ENCODE measurements at places on chromosomes 5 and 9.
A peak's percentile ranks its signal among the peaks of the same experiment; 100 is the strongest.

- DNase-seq: no peak
These were observed 28.2 kb upstream of the PPP2R2B start for GRCh38 chr5:146906803-146907202.

DNA sequence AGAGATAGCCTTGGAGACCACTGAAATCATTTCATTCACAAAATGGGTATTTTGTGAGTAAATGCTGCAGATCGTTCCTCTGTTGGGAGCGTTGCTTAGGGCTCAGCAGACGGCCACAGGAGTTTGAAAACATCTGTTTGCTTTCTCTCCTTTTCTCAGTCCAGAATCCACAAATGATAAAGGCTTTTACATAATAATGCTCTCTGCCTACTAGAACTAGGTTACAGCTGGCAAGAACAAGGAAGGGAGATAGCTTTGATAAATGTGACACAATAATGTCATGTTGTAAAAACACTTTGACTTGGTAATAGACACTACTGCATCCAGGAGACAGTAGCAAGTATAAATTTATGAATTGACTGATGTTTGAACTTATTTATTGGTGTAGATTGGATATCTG is 1072.4 kb upstream of the CDH6 start:
- no peak for DNase-seq

DNA sequence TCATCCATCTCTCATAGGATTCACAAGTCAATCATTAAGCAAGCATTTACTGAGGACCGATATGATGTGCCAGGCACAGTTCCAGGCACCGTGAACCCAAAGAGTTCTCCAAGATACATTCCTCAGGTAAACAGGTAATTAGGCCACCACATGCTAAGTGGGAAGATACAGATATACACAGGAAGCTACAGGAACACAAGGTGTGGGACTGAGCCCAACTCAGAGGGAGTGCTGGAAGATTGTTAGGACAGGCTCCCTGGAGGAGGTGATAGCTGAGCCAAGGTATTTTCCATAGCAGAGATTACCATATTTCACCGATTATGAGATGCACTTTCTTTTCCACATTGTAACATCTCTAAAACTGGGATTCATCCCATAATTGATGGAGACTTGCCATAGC is 31.4 kb upstream of the RAI14 start:
- no peak for DNase-seq

- DNase-seq: peak; percentile 57
These were observed 42.2 kb upstream of the LCP2 start for GRCh38 chr5:170339780-170340167.

DNA sequence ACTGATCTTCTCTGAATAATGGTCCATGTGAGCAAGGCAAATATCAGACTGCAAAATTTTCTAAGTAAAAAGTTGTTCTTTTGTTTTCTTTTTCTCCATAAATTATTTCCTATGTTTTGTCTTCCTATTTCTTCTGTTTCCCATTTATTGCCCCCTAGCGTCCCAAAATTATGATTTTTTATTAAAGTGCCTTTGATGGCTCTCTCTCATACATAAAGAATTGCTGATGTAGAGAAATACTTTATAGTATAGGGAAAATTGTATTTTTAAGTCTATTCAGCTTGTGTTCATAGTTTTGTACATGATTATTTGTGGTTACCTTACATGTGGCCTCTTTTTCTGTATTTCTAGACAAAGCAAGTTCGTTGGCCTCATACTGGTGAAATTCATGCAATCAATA is 1031.2 kb downstream of the EFNA5 start:
- DNase-seq: no peak

GRCh38 chr5:103411711-103412110 is 150.9 kb downstream of the NUDT12 start:
- no peak for DNase-seq

GRCh38 chr9:85186218-85186585 is 516.7 kb downstream of the NTRK2 start:
- DNase-seq: no peak

- no peak for DNase-seq
These were observed 12.0 kb downstream of the SAXO1 start for GRCh38 chr9:19020886-19021455.

DNA sequence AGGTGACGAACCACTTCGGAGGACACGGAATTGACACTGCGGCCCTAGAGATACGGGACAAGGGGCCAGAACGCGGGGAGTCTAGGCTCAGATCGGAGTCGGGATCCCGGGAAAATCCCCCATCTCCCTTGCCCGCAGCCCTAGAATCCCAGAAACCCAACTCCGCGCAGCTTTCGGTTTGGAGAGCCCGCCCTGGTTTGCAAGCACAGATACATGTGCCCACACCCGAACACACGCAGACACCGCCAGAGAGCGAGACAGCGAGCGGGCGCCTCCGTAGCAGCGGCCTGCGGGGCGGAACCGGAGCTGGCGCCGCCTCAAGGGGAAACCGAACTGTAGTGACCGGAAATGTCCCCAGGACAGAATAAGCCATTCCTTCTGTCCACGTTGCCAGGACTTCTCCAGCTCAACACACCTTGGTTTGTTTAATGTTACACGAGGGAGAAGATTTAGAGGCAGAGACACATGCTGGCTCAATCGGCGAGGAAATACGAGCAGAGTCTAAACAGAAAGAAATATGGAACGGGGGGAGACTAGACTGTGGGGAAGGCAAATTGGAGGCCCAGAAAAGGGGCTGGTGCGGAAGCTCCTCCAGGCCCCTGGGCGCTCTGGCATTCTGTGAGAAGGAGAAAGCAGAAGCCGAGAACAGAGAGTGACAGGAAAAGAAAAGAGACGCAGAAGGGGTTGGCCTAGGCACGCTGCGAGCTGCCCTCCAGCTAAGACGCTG is 2.9 kb upstream of the PAX5 start:
- peak; percentile 55 for DNase-seq

- DNase-seq: no peak
These were observed 545 bp upstream of the OR2V1 start for GRCh38 chr5:181131514-181131913.

DNA sequence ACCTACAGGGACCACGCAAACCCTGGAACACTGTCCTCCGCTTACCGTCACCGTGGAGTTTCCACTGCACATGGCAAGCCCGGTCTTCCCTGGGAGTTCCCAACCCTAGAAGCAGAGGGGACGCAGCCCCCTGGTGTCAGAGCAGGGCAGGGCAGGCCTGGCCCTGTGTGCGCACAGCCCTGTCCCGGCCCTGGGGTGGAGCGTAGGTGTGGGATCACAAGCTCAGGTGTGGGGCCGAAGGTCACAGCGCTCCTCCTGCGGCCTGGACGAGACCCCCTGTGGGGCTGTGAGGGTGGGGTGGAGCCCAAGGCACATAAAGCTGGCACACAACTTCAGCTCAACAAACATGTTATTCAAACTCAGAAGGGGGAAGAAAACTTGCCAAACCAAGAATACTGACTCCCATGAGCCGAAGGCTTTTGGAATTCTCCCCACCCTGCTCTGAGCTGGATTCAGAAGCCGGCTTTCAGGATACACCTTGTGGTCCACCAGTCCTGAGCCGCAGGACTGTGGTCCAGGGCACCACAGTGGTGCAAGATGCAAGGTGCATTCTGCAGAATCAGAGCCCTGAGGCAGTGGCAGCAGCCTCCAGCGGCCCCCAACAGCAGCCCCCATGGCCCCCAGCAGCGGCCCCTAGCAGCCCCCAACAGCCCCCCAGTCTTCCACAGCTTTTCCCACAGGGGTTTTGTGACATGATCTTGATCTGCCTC is 11.8 kb upstream of the EXOC3 start:
- DNase-seq: no peak

DNA sequence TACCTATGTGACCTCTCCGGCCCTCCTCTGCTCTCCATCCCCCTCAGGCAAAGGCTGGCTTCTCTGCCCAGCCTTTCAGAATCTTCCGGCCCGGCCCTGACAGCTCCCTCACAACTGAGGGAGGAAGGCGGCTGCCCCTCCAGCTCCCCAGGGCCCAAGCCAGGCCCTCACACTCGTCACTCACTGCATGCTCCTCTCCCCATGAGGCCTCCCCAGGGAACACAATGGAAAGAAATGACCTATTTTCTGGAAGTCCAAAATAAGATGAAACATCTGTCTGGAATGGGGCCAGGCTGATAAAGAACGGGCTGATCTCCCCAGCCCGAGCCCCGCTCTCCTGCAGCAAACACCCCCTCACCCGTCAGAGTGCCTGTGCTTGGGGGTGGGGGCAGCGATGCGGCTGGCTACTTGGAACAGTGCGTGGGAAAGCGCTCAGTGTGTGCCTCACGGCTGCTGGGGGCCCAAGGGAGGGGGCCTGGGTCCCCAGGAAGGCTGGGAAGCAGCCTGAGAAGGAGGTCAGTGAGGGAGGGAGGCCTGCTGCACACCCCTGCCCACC is 11.3 kb downstream of the PDGFRB start:
- DNase-seq: no peak

DNA sequence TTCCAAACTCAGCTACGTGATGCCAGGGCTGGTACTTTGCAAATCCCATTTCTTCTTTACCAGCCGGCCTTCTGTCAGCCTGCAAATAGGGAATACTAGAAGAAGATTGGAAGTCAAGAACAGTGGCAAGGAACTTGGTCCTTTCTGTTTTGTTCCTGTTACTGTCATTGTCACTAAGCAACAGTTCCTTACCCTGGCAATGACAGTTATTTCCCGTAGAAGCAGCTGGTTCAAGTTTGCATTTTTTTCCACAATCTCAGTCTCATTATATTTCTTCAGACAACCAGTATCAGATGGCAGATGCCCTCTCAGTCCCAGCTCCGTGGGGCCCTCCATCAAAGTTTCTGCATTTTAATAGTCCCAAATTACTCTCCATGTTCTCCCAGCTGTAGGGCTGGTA is 9.1 kb upstream of the C1QTNF2 start:
- no peak for DNase-seq

DNA sequence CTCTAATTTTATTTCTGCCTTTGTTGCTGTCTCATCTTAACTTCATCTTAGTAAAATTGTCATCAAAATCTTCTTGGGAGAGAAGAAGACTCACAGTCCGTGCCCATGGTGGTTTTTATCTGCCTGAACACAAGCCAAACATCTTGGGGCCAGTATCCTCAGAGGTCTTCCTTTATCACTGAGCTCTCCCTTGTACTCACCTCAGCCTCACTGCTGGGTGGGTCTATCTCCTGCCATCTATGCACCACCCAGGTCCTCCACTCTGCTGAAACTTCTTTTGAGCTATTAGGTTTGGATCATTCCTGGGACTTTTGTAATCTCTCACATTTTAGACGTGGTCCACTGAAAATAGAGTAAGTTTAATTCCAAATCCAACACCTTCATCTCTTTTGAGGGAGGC is 116.3 kb upstream of the EPB41L4A start:
- DNase-seq: no peak

GRCh38 chr5:157266286-157267007 is 524 bp downstream of the CYFIP2 start:
- no peak for DNase-seq

DNA sequence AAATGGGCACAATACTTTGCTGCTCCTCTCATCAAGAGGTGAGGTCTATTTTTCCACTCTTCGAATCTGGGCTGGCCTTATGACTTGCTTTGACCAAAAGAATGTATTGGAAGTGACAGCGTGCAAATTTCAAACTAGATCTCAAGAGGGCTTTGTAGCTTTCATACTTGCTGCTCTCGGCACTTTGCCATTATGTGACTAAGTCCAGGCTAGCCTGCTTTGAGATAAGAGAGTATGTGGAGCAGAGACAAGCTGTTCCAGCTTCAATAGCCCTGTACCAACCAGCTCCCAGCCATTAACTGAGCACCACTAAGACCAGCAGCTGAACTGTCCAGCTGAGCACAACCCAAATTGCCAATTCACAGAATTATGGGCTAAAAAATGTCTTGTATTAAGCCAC is 124.6 kb downstream of the ACER2 start:
- DNase-seq: no peak

DNA sequence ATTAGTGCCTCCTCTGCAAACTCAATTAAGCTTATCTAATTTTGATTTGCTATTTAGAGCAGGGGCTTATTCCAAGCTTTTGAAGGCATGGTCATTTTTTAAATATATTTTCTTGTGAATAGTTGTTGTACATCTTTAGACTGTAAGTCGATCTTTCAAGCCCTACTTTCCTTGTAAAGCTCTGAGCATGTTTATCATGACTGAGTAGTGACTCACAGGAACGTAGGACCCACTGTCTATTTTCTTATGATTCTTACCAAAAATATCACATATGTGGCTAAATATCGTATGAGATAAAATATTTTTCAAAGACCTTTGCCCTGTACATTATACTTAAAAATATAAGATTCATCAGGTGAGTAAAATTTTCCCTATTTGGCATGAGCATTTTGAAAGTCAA is 440.4 kb upstream of the GRIN3A start:
- no peak for DNase-seq

GRCh38 chr9:105385381-105385985 is 62.4 kb upstream of the FSD1L start:
- no peak for DNase-seq

DNA sequence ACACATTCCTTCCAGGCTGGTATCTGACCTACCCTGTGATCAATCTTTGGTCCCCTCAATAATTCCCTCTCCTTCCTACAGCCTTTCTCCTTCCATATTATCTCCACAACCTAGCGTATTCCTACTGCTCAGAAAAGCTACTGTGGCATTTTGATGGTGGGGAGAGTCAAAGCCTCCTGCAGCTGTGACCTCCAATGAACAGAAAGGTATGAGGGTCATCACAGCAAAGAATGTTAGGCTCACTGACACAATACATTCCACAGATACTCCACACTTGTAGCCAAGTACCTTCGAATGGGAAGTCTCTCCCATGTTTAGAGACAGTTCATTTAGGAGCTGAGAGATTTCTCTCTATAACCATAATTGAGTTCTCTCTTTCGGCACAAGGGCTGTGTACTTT is 5.9 kb downstream of the FBN2 start:
- DNase-seq: no peak

GRCh38 chr9:137538058-137538457 is 12.1 kb downstream of the PNPLA7 start:
- DNase-seq: no peak

DNA sequence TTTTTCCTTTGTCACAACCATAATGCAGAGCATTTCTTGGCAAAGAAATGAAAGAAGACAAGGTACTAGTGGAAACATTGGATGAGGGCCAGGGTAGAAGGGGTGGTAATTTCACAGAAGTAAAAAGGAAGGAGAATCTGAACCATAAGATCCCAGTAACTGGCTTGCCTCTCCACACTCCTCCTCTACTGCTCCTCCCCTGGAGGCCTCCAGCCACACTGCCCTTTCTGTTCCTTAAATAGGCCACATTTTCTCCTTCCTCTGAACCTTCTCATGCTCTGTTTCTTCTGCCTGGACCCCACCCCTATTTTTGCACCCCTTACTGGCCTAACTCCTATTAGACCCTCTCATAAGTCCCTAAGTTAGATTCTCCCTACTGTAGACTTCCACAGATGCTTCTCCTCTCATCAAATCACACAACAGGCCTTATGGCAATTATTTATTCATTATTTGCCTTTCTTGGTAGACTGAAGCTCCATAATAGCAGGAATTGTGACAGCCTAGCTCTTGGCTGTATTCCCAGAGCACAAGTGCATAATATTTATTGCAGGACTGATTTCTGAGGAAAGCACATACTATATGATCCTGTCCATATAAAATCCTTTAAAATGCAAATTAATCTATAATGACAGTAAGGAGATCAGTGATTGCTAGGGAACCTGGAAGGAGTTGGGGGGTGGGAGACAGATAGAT is 31.3 kb upstream of the GRIA1 start:
- peak; percentile 36 for DNase-seq

- no peak for DNase-seq
These were observed 28.5 kb upstream of the SLC6A3 start for GRCh38 chr5:1473746-1474145.
